HCT116 (cell line): ENCODE measurements at places on chromosomes 12 and 14. TPM values are rescaled to one million over a fixed set of nuclear protein-coding genes. Genes with fewer than 3 reads are reported as not detected.
A peak's percentile ranks its signal among the peaks of the same experiment; 100 is the strongest.

The BATF gene
- 0.69 TPM for total RNA-seq

The LTBP2 gene
- total RNA-seq: 1.5 TPM

The TBC1D30 gene
- 24.1 TPM for total RNA-seq

The FAM186B gene
- 0.42 TPM for total RNA-seq

The GALNT8 gene
- not detected for total RNA-seq

The PRH2 gene
- not detected for total RNA-seq

The SERPINA9 gene
- total RNA-seq: not detected

The OR10G2 gene
- not detected for total RNA-seq

The GSKIP gene
- 21.7 TPM for total RNA-seq

The OTOGL gene
- not detected for total RNA-seq

The SMOC1 gene
- total RNA-seq: not detected

The TMEM121 gene
- 5.5 TPM for total RNA-seq

The SPTB gene
- 4.2 TPM for total RNA-seq

The GAS2L3 gene
- 38.7 TPM for total RNA-seq

The TAS2R19 gene
- 1.6 TPM for total RNA-seq

- no peak overlapping the region for H3K4me3 ChIP-seq
- H3K27ac ChIP-seq: no peak overlapping the region
- no peak for DNase-seq
Observed at GRCh38 chr12:71790331-71790730, 35.7 kb downstream of the RAB21 start.

DNA sequence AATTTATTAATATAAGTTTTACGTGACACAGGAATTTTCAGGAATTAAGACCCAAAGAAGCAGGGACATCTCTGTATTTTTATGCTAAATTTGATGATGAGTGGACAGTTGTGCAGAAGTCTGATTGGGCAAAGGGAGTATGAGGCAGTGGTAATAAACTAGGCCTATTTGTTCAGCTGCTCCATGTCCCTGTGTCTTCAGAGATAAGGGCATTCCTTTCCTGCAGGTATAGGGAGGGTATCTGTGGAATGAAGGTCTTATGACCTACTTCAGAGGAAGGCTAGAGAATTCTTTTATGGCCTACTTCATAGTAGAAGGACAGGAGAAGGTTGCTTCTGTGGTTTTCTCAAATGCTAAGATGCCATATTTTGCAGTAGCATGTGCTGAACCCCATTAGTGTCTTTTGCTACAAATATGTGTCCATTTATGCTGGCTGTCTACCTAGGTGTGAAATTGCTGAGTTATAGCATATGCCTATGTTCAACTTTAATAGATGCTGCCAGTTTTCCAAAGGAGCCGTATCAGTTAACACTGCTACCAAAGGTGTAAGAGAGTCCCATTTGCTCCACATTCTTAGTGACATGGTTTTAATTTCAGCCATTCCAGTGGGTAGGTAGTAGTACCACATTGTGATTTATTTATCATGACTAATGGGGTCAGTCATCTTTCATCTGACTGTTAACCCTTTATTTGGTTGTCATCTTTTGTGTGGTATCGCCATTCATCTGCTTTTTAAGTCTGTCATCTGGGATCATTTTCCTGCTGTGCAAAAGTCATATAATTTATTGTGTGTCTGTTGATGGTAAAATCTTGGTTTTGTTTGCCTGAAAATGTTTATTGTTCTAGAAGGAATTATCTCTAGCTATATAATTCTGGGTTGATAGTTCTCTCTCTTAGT lies 410.7 kb upstream of the RGS6 start:
- no peaks in the 10 kb centered on the region for H3K36me3 ChIP-seq
- DNase-seq: no peak
- H3K27me3 ChIP-seq: no peaks in the 10 kb centered on the region
- H3K27ac ChIP-seq: no peak overlapping the region

- no peaks in the 10 kb centered on the region for H3K4me1 ChIP-seq
- H3K27me3 ChIP-seq: no peaks in the 10 kb centered on the region
- H3K4me3 ChIP-seq: no peak overlapping the region
- no peak for DNase-seq
- no peak overlapping the region for H3K27ac ChIP-seq
- no peaks in the 10 kb centered on the region for H3K36me3 ChIP-seq
Observed at GRCh38 chr14:50173891-50174290, 57.5 kb downstream of the SOS2 start.

GRCh38 chr12:96400631-96401075 lies 414 bp upstream of the CDK17 start:
- no peaks in the 10 kb centered on the region for H3K36me3 ChIP-seq
- H3K27ac ChIP-seq: peak overlapping the region; percentile 57
- H3K4me3 ChIP-seq: peak overlapping the region; percentile 59
- H3K4me1 ChIP-seq: peaks cover 10% of the 10 kb centered on the region; the same call in 1 of the 2 replicates

DNA sequence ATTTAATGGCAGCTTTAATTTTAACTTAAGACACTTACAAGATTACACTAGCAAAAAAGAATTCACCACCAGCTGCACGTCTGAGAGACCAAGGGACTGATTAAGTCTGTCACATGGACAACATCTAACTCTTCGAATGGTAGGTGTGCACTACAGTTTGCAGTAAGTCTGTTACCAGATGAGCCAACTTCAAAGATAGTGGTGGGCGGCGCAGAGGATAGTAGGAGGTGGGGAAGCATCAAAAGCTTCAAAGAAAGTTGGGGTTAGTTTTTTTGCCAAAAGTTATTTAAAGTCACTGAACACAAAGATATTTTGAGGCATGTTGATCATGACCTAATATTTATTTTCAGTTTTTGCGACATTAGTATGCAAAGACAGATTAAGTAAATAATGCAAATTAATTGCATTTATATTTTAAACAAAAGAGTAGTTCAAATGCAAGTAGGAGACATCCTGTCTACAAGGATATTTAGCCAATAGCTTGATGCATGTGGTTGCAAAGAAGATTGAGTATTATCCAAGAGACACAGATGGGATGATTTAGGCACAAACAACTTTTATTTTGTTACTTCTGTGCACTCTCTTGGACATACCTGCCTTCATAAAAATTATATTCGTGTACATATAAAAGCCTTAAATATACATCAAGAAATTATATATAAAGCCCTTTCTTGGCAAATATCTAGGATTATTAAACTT lies 327.7 kb downstream of the BMP4 start:
- H3K4me1 ChIP-seq: peaks cover 3% of the 10 kb centered on the region; the same call in 1 of the 2 replicates
- DNase-seq: no peak
- no peaks in the 10 kb centered on the region for H3K27me3 ChIP-seq
- no peaks in the 10 kb centered on the region for H3K36me3 ChIP-seq
- H3K4me3 ChIP-seq: no peak overlapping the region

GRCh38 chr14:96793547-96793946 lies 3.6 kb upstream of the VRK1 start:
- no peak overlapping the region for H3K27ac ChIP-seq
- no peaks in the 10 kb centered on the region for H3K36me3 ChIP-seq
- H3K4me1 ChIP-seq: peaks cover 5% of the 10 kb centered on the region
- H3K27me3 ChIP-seq: no peaks in the 10 kb centered on the region
- DNase-seq: no peak

GRCh38 chr12:74602881-74603672 lies 65.4 kb downstream of the ATXN7L3B start:
- no peak overlapping the region for H3K4me3 ChIP-seq
- no peak overlapping the region for H3K27ac ChIP-seq
- H3K27me3 ChIP-seq: no peaks in the 10 kb centered on the region

DNA sequence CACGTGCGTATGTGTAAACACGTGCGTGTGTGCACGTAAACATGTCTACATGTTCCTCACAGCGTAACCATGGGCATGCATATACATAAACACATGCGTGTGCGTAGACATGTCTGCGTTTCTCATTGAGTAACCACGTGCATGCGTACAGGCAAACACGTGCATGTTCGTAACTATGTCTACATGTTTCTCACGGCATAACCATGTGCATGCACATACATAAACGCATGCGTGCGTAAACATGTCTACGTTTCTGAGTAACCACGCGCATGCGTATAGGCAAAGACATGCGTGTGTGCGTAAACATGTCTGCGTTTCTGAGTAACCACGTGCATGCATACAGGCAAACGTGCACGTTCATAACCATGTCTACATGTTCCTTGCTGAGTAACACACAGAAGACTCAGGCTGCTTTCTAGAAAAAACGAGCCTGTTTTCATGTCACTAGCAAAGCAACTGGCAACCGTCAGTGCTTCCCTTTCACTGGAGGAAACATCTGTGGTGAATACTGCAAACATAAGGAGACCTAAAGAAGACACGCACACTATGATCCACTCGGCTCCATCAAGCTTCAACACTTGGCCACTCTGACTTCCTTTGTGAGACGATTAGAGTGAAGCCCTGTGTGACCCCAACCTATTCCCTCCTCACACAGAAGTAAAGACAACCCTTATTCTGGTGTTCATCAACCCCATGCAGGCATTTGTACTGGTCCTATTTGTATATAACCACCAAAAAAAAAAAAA lies 28.8 kb downstream of the POLE start:
- no peak overlapping the region for H3K4me3 ChIP-seq
- H3K27ac ChIP-seq: no peak overlapping the region
- no peak for DNase-seq
- no peaks in the 10 kb centered on the region for H3K4me1 ChIP-seq
- peaks cover 66% of the 10 kb centered on the region for H3K36me3 ChIP-seq

DNA sequence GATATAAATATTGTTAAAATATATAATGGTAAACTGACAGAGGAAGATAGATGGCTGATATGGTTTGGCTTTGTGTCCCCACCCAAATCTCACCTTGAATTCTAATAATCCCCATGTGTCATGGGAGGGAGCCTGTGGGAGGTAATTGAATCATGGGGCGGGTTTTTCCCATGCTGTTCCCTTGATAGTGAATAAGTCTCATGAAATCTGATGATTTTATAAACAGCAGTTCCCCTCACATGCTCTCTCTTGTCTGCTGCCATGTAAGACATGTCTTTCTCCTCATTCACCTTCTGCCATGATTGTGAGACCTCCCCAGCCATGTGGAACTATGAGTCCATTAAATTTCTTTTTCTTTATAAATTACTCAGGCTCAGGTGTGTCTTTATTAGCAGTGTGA lies 46.3 kb downstream of the PTCSC3 start:
- H3K27me3 ChIP-seq: no peaks in the 10 kb centered on the region
- DNase-seq: no peak
- H3K4me1 ChIP-seq: peaks cover 9% of the 10 kb centered on the region; the same call in 1 of the 2 replicates
- H3K36me3 ChIP-seq: no peaks in the 10 kb centered on the region
- no peak overlapping the region for H3K4me3 ChIP-seq
- H3K27ac ChIP-seq: no peak overlapping the region

DNA sequence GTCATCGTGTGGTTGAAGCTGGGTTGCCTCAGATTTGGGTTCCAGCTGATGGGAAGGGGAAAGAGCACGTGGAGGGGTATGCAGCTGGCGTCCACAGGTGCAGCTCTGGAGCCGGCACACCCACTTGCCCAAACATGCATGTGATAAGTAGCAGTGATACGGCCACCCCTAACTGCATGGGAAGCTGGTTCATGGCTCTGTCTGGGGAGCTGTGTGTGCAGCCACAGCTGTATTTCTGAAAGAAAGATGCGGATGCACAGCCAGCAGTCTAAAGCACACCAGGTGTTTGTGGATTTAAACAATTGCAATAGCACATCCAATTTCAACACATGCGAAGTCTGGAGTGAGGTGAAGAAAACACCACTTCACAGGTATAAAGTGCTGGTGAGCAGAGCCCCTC lies 181.4 kb downstream of the EFCAB11 start:
- H3K4me3 ChIP-seq: no peak overlapping the region
- H3K4me1 ChIP-seq: peaks cover 11% of the 10 kb centered on the region
- DNase-seq: no peak
- no peaks in the 10 kb centered on the region for H3K36me3 ChIP-seq

DNA sequence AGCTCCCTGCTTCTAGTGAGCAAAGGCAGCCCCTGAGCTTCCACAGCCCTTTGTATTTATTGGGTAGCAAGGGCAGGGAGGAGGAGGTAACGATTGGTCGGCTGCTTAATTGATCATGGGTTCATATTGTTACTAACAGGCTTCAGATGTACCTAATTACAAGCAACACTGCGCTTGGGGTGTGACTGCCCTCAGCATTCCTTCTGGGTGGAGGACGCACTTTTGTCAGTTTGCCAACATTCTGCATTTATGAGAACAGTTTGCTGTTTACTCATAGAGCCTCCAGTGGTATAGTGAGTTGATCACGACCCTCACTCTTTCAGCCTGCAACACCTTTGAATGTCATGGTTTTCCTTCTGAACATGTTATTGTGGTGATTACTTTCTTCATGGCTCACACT lies 9.6 kb downstream of the TSHR start:
- H3K27me3 ChIP-seq: no peaks in the 10 kb centered on the region
- no peaks in the 10 kb centered on the region for H3K36me3 ChIP-seq
- no peak overlapping the region for H3K4me3 ChIP-seq
- H3K4me1 ChIP-seq: no peaks in the 10 kb centered on the region

DNA sequence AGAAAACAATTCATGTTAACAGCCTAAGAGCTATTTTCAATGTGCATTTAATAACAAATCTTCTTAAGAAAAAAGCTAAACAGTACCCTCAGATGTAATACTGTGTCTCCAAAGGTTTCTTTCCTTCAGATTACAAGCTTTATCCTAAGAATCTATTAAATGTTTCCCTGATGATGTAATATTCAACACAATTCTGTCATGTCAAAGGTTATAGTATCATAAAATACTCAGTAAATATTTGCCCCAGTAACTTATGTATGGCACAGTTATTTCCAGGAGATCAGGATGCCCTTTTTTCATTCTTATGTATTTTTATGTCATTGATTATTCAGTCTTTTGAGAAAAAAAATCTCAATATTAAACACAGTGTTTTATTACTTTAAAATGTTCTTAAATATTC lies 128.4 kb downstream of the KIF21A start:
- no peak for DNase-seq
- no peak overlapping the region for H3K4me3 ChIP-seq
- H3K4me1 ChIP-seq: no peaks in the 10 kb centered on the region
- no peaks in the 10 kb centered on the region for H3K36me3 ChIP-seq
- no peak overlapping the region for H3K27ac ChIP-seq

DNA sequence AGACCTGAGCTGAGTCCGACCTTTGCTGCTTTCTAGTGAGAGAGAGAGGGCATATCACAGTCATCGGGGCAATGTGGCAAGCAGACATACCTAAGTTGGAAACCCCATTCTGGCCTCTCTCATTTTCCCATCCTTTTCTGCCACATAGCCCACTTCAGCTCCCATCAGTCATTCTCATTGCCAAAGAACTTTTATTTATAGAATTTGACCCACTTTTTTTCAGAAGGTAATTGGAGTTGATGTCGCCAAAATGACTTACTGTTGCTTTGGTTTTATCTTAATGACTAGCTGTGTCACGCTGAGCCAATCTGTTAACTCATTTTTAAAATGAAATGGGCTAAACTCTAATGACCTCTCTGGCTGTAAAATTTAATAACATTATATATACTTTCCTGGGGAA lies 63.9 kb upstream of the RMST start:
- H3K4me3 ChIP-seq: no peak overlapping the region
- H3K36me3 ChIP-seq: no peaks in the 10 kb centered on the region
- DNase-seq: no peak
- H3K27ac ChIP-seq: no peak overlapping the region
- H3K4me1 ChIP-seq: no peaks in the 10 kb centered on the region

- no peak overlapping the region for H3K4me3 ChIP-seq
- H3K27ac ChIP-seq: no peak overlapping the region
- no peak for DNase-seq
- H3K27me3 ChIP-seq: no peaks in the 10 kb centered on the region
- H3K36me3 ChIP-seq: no peaks in the 10 kb centered on the region
Observed at GRCh38 chr12:116636608-116637519, 77.7 kb downstream of the MAP1LC3B2 start.

- H3K27me3 ChIP-seq: no peaks in the 10 kb centered on the region
- no peak for DNase-seq
- H3K4me1 ChIP-seq: no peaks in the 10 kb centered on the region
- H3K4me3 ChIP-seq: no peak overlapping the region
Observed at GRCh38 chr12:93115646-93116045, 186.6 kb upstream of the EEA1 start.
